Myocyte (in vitro differentiated cells): ENCODE measurements at places on chromosomes 7 and 10.

GRCh38 chr10:48634198-48634983, 29.5 kb upstream of the ARHGAP22 start:
- peak; percentile 93 for DNase-seq

- DNase-seq = no peak
Measured at GRCh38 chr10:30415593-30415992, 18.4 kb upstream of the MAP3K8 start.

DNA sequence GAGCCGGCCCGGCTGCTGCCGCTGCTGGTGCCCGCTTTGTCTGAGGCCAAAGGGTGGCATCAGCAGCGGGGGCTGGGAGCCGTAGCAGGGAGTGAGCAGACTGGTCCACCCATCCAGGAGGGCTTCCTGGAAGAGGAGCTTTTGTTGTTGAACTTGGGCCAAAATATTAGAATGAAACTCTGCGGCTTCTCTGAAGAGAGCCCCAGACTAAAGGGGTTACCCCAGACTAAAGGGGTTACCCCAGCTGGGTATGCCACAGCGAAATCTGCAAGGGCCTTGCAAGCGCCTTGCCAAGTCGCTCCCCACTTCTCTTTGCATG, 154.7 kb upstream of the ZMIZ1 start:
- no peak for DNase-seq

- DNase-seq = no peak
Measured at GRCh38 chr7:86930554-86931307, 128.7 kb downstream of the ELAPOR2 start.

- peak; percentile 70 for DNase-seq
Measured at GRCh38 chr7:138838166-138838565, 40.2 kb upstream of the ATP6V0A4 start.

DNA sequence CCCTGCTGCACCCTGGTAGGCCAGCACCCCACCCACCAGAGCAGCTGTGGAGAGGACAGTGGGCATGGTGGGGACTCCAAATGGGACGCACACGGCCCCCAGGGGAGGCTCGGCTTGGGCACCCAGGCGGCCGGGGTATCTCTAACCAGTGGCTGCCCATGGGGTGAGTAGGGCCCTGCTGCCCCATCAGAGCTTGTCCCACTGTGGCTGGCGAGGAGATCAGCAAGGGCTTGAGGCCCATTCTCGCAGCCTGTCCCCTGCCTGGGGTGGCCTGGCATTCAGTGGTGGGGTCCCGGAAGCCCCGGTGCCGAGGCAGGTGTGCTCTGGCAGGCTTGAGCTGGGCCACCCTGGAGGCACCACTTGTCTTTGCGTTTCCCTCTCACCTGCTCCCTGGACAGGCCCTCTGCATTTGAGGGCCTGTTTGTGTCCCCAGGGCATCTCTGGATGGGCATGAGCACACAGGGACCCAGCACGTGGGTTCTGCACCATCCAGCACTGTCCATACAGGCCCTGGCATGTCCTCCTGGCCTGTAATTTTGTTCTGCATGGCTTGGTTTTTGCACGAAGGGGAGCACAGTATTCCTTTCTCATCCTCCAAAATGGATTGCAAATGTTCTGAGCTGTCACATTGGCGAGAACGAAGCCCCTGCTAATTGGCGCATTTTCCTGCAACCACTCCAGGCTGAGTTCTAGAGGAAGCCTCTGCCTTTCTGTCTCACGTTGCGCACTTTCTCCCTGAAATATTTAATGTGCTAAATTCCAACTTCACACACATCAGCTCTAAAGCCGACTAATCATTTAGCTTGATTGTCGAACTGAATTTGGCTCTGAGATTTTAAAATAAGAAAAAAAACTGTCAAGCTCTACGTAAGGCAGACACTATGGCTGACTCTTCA, 27.2 kb downstream of the PWWP2B start:
- DNase-seq = no peak

GRCh38 chr7:22426463-22427094, 69.6 kb upstream of the RAPGEF5 start:
- no peak for DNase-seq

- no peak for DNase-seq
Measured at GRCh38 chr7:144812379-144813283, 23.2 kb downstream of the TPK1 start.

DNA sequence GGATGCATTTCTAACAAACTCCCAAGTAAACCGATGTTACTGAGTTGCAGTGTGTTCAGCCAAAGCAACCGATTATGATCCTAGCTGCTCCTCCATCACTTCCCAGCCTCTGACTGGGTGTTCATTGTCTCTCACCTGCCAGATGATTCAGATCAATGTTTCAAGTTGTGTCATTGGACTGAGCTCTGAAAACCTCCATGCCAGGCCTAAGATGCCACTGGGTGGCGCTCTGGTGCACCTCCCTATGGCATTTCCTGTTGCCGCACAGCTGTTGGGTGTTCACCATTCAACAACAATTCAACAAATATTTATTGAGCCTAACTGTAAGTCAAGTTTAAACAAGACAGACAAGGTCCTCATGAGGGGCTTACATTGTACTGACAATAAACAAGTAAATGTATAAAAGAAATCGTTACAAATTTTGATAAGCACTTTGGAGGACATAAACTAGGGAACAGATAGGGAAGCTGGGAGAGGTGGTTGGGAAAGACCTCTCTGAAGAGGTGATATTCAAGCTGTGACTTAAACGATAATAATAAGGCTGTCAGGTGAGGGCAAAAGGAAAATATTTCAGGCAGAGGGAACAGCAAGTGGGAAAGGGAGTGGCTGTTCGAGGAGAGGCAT, 22.8 kb downstream of the RGR start:
- peak; percentile 57 for DNase-seq

- DNase-seq = no peak
Measured at GRCh38 chr7:35355199-35355598, 101.3 kb upstream of the TBX20 start.

DNA sequence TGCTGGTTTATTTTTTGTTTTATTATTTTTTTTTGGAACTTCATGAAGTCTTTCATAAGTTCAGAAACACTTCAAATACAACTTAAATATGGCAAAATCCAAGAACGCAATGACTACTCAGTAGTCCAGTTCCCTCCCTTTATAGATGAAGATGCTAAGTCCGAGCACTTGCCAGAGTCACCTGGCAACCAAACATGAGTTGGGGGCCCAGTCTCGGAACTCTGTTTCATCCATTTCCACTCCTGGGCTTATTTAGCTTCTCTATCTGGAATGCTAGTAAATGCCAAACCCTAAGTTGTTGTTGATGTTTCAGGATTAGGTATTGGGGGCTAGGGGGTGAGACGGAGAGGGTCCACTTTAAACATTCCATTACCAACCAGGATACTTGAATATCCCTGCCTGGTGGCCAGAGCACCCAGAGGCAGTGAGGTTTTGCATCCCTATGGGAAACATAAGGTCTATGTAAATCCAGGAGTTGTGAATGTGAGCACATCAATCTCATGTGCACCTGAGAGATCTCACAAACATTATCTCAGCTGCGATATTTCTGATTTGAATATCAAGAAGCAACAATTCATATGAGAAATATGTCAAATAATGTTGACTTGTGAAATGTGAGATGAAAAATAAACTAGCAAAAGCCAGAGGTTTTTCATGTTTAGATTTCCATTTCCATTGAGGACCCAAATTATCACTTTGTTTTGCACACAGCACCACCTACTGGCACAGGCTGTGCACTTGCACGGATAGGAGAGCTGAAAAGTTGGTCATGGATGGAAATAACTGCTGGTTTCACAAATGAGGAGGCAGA, 129.3 kb downstream of the PKD1L1 start:
- DNase-seq = peak; percentile 93

- peak; percentile 47 for DNase-seq
Measured at GRCh38 chr7:44309271-44310091, 15.9 kb downstream of the CAMK2B start.

GRCh38 chr7:91722831-91723230, 157.7 kb downstream of the MTERF1 start:
- no peak for DNase-seq

DNA sequence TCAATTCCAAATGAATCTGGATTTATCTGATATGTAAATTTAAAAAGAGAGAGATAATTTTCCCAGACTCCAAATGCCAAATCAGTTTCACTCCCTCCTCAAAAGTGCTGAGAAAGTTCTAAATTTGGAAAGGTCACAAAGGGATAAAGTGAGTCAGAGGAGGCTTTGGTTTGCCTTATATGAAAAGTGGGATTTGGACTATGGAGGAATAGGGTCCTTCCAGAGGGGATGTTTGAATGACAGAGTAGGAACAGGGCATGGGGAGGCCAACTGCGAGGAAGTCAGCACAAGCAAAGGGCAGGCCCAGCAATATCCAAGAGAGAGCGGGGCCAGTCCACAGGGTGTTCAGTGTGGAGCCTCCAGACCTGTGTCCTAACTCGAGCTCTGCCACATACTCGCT, 9.8 kb upstream of the FAS start:
- DNase-seq = peak; percentile 33

- peak; percentile 64 for DNase-seq
Measured at GRCh38 chr10:36171953-36172940, 530.2 kb upstream of the FZD8 start.

DNA sequence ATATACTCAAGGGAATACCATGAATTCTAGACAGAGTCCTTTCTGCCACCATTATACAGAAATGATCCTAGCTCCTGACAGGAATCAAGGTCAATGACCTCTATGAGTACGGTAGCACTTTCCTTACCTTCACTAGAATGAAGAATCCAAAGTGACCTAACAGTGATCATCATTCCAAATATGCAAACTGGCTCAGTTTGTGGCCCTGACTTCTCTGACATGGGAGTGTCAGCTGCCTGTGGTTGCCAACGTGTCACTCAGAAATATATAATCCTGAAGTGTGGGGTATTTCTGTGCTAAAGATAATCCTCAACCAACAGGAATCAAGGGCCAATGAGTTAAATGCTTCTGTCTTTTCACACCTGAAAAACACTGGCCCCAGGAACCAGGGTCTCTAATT, 45.7 kb downstream of the COPG2 start:
- peak; percentile 93 for DNase-seq

DNA sequence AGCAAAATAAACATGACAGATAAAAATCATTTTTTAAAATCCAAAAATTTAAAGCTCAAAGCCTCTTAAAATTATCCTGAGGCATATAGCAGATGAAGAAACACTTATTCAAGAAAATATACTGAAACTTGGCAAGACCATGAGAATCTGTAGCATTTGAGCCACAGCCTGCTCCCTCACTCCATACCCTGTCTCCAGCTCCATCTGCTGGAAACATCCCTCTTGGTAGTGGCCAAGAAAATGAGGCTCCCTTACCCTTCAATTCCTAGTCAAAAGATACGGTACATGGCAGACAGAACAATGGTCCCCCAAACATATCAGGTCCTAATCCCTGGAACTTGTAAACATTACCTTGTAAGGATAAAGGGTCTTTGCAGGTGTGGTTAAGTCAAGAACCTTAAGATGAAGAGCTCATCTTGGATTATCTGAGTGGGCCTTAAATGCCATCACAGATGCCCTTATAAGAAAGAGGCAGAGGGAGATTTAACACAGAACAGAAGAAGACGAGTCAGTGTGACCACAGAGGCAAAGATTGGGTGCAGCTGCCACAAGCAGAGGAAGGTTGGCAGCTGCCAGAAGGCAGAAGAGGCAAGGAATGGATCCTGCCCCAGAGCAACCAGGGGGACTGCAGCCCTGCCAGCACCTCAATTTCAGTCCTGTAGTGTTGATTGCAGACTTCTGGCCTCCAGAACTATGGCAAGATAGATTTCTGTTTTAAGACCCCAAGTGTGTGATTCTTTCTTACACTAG, 149.4 kb downstream of the ZNF248 start:
- peak; percentile 40 for DNase-seq

GRCh38 chr10:126618466-126618865, 52.0 kb downstream of the C10orf90 start:
- DNase-seq = no peak

- DNase-seq = no peak
Measured at GRCh38 chr7:16365177-16365576, 56.2 kb downstream of the CRPPA start.

GRCh38 chr7:4709187-4709586, 27.1 kb downstream of the FOXK1 start:
- DNase-seq = no peak

DNA sequence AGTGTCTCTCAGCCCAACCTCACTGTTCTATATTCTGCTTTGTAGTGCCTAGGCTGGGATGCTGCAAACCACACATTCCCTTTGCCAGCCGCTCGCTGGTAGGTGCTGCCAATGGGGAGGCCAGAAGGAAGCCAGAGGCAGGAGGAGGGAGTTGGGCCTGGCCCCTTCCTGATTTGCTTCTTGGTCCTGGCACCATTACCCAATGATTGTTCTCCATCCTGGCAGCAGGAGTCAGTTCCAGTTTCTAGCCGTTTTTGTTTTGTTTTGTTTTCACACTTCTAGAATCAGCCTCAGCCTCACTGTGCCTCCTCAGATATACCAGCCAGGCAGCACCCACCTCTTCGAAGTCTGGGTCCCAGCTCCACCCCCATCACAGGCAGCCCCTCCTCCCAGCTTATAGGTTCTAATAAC, 27.4 kb upstream of the LOXL4 start:
- DNase-seq = no peak

- no peak for DNase-seq
Measured at GRCh38 chr7:76371396-76371795, 12.6 kb upstream of the YWHAG start.

DNA sequence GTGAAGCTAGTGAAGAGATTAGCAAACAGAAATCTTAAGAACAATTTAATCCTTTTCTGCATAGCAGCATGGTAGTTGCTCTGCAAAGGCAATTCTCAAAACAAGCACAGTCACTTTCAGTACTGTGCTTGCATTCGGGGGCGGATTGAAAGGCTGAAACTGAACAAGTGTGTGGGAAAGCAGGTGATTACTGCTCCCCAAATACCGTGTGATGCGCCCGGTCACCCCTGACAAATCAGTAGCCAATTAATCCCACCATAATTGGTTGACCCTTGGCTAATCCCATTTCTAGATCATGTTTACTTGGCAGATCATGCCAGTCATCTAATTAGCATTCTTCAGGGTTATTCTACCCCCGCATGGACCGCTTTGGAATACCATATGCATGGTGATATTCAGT, 76.5 kb upstream of the ADRB1 start:
- DNase-seq = no peak

DNA sequence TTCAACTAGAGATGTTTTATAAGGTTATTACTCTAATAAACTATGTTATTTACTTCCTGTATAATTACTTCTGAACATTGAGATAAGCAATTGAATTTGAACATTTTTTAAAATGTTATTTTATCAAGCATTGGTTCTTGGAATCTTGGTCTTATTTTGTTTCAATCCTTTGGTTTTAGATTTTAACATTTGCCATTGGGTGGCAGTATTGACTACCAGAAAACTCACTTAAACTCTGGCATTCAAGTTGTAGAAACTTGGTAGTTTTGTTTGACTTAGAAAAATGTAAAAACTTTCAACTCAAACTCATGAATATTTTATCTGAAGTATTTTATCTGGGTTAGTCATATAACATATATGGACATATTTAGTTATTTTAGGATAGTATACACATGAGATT, 48.1 kb downstream of the ATRNL1 start:
- DNase-seq = peak; percentile 40
